ENCODE measurements at places on chromosomes 11 and 22. TPM values are rescaled to one million over a fixed set of nuclear protein-coding genes. Genes with fewer than 3 reads are reported as not detected.
A peak's percentile ranks its signal among the peaks of the same experiment; 100 is the strongest.

DNA sequence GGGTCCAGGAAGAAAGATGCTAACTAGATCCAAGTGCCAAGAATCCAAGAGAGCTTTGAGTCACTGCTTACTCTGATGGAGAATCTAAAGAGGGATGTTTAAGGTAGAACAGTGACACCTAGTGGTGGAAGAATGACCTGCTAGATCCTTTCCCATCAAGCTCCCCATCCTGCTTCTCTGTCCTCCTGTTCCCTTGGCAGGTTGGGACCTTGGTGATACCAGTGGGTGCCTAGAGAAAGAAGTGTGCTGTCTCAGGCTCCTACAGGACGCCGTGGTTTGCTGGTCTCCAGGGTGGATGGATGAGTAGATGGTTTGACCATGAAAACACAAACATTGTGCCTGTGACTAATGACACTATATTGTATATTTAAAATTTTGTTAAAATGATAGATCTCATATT, 383.7 kb downstream of the TMEM135 start:
- DNase-seq, result peak; percentile 91

DNA sequence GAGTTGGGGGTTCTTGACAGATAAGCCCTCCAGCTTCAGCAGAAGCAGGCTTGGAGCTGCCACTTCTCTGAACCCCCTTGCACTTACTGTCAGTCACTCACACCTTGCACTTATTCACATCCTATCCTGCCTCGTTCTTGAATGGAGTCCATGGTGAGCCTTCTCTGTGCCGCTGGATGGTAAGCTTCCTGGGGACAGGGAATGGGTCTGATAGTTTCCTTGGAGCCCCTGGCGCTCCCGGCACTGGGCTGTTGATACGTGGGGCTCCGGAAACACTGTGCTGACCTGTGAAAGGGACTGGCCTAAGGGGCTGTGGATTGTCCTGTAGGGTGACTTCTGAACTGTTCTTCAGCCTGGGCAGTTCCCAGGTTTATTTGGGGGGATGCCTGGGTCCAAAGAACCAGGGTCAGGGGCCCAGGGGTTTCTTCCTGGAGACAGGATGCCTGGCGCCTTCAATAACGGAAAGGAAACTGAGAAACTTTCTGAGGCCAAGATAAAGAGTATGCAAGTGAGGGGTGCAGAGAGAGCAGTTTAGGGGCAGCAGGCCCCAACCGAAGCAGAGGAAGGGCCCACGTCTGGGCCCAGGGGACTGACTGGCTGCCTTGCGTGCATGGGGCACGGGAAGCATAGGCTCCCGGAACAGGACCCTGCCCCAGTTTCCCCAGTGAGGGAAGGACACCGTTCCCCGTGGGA, 709 bp upstream of the ST3GAL4 start:
- DNase-seq, result no peak

The TPBGL gene
- 0.26 TPM for total RNA-seq

The RASGRP2 gene
- total RNA-seq, result 34.0 TPM

- no peak for DNase-seq
These were observed 94.4 kb downstream of the FAM76B start for GRCh38 chr11:95695181-95695580.

DNA sequence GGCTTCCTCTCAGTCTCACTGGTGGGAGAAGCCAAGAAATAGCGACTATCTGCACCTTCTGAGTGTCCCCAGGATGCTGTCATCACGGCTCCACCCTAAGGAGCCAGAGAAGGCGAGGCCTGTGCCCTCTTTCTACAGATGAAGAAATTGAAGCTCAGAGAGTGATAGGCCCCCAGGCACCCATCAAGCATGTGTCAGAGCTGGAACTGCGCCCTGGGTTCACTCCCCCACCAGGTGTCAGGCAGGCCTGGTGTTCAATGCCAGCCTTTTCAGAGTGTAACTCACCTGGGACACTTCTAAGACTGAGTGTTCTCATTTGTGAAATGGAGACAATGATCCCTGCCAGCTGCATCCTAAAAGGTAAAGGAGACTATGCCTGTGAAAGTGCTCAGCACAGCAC, 127.3 kb upstream of the SEZ6L start:
- DNase-seq, result no peak

GRCh38 chr11:2572491-2573239, 127.1 kb downstream of the KCNQ1OT1 start:
- no peak for DNase-seq

The ACRV1 gene
- total RNA-seq, result not detected

DNA sequence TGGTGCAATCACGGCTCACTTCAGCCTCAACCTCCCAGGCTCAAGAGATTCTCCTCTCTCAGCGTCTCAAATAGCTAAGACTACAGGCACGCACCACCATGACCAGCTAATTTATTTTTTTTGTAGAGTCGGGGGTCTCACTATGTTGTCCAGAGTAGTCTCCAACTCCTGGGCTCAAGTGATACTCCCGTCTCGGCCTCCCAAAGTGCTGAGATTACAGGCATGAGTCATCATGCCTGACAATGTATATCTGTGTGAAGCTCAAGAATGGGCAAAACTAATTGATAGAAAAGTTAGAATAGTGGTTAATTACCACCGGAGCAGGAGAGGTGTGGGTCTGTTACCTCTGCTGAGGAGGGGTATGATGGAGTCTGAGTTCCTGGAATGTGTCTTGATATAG, 9.1 kb upstream of the SLC43A3 start:
- no peak for DNase-seq

GRCh38 chr11:12411806-12412727, 34.7 kb downstream of the PARVA start:
- peak; percentile 92 for DNase-seq

DNA sequence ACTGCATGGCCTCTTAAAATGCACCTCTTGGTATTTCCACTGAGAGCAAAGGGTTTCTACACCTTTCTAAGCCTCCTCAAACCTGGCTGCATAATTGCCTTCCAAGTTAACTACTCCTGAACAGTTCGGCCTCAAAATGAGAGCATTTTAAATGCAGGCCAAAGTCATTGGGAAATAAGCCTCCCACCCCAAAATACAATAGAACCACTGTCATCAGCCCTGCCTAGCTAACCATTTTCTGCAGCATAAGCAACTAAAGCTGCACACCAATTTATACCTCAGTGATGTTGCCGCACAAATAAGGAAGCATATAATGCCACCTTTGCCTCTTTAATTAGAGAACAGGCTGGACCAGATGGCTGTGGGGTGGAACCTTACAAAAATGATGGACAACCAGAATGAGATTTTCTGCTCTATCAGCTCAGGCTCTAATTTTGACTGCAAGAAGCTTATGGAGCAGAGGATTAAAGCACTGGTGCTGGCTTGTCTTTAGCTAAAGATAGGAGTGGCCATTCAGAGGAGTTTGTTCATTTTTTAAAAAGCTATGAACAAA, 4.3 kb downstream of the TOB2 start:
- no peak for DNase-seq

Data from esophagus muscularis mucosa (tissue), 4 donors.